ENCODE measurements at places on chromosomes 11 and 22.

GRCh38 chr11:32890843-32891656 lies 1.6 kb upstream of the QSER1 start:
- DNase-seq: no peak

DNA sequence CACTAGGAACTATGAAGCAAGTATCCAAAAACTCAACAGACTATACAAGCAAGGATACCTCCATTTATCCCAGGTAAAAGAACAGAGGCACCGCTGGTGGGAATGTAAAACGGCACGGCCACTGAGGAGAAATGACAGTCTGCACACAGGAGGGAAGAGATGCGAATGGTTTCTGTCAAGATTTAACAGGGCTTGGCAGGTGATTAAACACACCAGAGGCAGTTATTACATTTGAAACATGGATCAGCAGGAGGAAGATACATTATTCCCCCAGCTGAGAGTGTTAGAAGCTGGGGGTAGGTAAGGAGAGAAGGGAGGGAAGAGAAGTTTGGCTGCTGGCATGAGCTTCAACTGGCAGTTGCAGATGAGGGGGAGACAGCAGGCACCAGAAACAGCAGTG lies 30.2 kb downstream of the ATP6V1E1 start:
- DNase-seq: no peak

DNA sequence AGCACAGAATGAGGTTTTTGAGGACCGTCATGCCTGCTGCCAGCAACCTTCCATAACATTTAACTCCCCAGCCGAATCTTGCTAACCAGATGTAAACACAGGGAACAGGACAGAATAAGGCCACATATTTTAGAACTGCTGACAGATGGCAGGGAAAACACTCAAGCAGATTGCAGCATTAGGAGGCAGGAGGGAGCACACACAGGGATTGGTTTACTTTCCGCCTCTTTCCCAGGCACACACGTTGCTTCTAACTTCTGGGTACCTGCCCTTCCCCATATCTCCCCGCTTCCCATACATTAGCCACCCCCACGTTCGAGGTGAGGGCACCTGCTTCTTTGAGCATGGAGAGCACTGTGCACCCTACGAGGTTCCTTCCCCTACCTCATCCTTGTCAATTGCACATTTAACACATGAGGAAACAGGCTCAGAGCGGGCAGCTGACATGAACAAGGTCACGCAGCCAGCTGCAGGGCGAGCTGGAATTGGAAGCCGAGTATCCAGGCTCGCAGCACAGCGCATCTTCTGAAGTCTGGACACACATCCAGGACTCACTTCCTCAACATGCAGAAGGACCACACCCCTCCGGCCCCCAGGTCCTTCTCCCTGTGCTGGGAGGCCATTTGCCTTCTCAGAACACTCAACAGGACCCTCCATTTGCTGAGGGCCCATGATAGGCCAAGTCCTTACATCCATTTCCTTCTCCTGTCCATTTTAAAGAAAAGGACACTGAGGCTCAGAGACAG lies 18.7 kb downstream of the ASPHD2 start:
- DNase-seq: no peak

- no peak for DNase-seq
Measured at GRCh38 chr22:21807544-21808529, 59.6 kb downstream of the MAPK1 start.

GRCh38 chr11:82814379-82814778 lies 80.7 kb upstream of the FAM181B start:
- no peak for DNase-seq

DNA sequence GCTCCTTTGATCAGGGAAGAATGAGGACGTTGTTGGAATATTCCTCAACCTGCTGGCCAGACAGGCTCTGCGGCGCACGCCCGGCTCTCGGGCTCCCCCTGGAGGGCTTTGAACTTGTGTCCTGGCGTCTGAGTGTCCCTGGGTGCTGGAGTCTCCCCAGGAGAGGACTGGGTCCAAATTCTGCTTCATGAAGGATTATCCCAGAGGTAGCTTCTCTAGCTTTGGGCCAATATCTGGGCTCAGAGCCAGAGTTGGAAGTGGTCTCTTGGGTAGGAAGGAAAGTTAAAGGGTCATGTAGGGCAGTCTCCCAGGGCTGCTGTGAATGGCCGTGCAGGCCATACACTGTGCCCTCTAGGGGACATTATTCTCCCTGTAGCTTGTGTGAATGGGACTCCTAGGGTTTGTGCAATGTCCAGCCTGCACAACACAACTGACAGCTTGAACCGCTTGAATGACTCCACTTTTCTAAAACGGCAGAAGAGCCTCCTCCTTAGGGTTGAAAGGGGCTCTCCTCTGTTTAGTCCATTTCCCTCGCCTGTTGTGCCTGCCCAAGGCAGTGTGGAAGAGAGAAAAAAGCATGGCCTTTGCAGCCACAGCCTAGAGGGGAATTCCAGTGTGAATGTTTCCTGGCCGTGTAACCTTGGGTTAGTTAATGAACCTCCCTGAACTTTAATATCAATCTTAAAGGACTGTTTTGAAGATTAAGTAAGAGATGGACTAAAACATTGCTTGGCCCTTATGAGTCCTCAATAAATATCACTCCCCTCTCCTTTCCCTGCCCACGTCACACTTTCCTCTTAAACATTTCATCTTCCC lies 111.2 kb upstream of the THY1 start:
- peak; percentile 81 for DNase-seq

DNA sequence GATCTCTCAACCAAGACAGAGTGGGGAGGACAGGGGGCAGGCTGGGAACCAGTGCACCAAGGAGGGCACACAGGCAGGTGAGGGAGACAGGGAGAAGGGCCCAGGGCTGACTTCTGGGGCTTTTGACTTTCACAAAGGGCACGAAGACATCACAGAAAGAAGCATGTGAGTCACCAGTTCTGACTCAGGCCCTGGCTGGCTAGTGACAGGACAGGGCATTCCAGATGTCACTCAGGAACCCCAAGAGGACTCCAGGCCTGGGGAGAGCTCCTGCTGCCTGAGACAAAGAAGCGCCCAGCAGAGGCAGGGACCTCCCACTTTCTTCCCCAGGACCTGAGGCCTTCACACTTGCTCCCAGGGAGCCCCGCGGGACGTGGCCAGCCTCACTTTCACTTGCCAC lies 497.2 kb downstream of the BUD13 start:
- DNase-seq: no peak

DNA sequence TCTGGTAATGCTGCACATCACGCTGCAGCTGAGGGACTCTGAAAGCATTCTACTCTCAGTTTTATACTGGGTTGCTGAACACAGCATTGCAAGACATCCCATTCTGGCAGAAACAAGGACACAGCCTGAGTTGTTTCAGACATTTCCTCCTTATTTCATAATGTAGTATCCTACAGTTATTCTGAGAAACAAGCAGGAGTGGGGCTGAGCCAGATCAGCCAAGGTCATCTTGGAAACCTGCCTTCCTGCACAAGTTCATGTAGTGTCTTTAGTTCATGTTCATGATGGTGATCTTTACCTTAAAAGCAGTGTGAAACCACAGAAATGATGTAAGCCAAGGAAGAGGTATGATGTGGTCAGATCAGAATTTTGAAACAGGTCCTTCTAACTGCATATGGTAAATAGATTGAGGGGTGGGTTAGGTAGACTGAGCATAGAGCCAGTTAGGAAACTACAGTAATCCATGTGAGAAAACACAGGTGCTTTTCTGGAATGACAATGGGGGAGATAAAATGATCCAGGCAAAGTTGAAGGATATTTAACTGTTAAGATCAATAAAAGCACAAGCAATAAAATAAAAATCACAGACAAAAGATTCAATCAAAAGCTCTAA lies 1686.8 kb downstream of the LRRC4C start:
- DNase-seq: no peak

DNA sequence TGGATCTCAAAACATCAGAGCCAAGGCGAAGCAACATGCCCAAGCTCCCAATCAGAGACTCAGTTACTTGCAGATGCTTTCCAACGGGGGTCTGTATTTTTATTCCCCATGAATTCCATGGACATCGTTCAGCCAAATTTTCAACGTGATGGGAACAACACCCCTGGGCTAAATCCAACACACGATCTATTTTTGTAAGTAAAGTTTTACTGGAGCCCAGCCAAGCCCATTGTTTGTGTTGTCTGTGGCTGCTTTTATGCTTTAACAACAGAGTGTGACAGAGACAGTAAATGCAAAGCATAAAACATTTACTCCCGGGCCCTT lies 33.7 kb downstream of the SLC5A1 start:
- DNase-seq: no peak

DNA sequence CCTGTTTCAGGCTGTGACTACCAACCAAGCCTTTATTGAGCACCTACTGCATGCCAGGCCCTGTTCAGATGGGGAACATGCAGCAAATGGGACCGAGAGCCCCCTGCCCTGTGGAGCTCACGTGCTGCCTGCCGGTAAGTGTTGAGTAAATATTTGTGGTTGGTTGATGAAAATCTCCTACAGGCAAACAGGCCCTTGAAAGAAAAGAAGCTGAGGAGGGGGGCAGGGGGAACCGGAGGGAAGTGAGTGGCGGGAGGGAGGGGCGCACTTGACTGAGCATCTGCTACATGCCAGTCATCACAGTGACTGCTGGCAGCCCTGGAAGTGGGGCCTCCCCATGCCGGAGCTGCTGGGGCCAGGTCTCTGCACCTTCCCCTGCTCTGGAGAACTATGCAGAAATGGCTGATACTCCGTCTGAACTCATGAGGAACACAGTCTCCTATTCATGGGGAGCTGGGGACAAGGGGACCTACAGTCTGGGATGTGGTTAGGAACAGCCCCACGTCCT lies 34.2 kb downstream of the MACROD1 start:
- no peak for DNase-seq

GRCh38 chr11:102389253-102389652 lies 42.2 kb downstream of the BIRC2 start:
- DNase-seq: no peak

DNA sequence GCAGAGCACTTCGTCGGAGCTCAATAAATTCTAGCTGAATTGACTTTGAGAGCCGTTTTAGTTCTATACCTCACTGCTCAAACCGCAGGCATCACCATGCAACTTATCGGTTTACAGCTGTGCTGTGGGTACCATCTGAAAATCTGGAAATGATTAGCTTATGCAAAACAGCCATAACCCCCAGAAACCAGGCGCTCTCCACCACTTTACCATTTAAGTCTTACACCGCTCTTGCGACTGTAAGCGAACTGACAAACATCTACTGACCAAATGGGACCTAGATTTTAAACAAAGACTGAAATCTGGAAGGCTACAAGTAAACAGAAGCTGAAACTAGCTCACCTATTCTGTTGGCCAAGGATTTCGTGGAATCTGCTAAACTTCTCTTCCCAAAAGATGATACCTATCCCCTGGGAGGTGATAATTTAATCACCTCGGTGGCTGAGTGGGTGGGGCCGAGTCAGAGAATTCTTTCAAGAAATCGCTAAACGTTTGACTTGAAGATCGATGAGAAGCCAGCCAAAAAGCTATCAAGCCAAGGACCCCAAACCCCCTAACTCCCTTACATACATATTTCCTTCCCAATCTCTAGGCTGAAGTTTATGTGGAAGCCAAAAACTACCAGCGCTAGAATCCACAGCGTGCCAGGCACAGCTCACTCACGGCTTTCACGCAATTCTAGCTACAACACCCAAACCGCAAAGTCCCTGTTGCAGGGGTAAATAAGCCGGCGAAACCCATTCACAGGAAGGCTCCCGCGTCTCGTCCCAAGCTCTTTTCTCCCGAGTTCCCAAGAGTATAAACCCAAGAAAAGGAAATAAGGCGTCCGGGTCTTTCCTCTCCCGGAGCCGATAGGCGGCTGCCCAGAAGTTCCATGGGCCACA lies 644 bp downstream of the SPTY2D1 start:
- peak; percentile 48 for DNase-seq

All from activated T-cell treated with anti-CD3 and anti-CD28 coated beads, Interleukin-2, amount 50 U/mL, for 48 hours (primary cell).